ENCODE measurements at places on chromosomes 13 and 19. TPM values are rescaled to one million over a fixed set of nuclear protein-coding genes. Genes with fewer than 3 reads are reported as not detected.

The ELSPBP1 gene
- total RNA-seq: not detected

The AMER2 gene
- total RNA-seq: not detected

The ZNF433 gene
- not detected for total RNA-seq

The PTGER1 gene
- total RNA-seq: not detected

The KIR3DL1 gene
- total RNA-seq: not detected

The PTGIR gene
- not detected for total RNA-seq

The RPL13A gene
- total RNA-seq: 4,237 TPM

The CACNG7 gene
- 9.3 TPM for total RNA-seq

The TNFSF9 gene
- total RNA-seq: 8.9 TPM

The ISYNA1 gene
- total RNA-seq: 45.2 TPM

All from A549 treated with RU486 at 1 μM for 4 hours (cell line).